ENCODE measurements at places on chromosomes 2 and 18.

DNA sequence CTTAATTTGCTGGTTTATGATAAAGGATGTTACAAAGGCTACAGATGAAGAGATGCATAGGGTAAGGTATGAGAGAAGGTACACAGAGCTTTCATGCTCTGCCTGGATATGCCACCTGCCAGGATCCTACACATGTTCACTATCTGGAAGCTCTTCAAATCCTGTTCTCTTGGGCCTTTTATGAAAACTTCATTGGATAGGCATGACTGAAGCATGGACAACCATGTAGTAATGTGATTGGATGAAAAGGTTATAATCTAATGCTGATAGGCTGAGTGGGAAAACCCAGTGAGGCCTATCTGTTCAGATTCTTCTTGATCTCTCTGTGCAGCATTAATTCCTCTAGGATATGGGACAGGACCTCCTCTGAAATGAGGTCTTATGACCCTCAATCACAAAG is 26.8 kb downstream of the HNMT start:
- no peak for DNase-seq

DNA sequence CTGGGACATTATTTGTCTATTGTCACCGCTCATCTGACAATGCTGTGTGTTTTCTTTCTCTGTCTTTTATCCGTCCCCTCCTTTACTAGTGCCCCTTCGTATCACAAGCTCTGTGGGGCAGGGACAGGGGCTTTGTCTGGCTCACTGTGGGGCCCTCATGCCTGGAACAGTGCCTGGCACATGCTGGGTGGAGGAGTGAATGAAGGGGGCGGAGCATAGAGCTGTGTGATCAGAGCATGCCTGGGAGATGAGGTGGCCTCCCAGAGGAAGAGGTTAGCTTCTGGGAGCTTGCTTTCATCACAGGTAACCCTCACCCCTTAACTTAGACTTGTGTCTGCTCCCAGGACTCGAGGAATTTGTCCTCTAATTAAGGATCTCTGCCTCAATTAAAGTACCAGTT is 16.4 kb downstream of the MTCL1 start:
- no peak for DNase-seq

DNA sequence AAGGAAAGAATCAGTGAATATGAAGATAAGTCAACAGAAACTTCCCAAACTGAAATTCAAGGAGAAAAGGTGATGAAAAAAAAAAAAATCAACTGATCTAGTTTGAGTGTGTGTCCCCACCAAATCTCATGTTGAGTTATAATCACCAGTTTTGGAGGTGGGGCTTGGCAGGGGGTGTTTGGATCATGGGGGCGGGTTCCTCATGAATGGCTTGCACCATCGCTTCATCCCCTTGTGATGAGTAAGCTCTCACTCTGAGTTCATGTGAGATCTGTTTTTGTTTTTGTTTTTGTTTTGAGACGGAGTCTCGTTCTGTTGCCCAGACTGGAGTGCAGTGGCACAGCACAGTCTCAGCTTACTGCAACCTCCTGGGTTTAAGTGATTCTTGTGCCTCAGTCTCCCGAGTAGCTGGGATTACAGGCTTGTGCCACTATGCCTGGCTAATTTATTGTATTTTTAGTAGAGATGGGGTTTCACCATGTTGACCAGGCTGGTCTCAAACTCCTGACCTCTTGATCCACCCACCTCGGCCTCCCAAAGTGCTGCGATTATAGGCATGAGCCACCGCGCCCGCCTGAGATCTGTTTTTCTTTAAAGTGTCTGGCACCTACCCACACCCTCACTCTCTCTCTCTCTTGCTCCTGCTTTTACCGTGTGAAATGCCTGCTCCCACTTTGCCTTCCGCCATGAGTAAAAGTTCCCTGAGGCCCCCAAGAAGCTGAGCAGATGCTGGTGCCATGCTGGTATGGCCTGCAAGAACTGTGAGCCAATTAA is 4.0 kb upstream of the SLC66A2 start:
- no peak for DNase-seq

- no peak for DNase-seq
These were observed 802.1 kb upstream of the FAM98A start for GRCh38 chr2:34401186-34401585.

DNA sequence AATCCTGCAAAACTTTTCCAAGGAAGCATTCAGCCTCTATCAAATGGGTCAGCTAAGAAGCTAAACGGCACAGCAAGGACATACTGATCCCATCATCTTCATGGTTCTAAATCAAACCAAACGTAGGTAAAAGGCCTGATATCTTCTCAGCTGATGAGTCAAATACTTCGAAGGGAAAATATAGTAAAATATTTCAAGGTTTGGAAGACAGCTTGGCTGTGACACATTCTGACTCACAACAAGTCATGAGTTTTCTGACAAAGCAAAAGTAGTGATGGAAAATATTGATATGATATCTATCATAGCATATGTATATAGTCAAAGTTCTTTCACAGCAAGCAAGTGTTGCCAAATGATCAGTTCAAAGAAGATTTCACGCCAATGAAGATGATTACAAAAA is 31.5 kb downstream of the DOCK10 start:
- no peak for DNase-seq

DNA sequence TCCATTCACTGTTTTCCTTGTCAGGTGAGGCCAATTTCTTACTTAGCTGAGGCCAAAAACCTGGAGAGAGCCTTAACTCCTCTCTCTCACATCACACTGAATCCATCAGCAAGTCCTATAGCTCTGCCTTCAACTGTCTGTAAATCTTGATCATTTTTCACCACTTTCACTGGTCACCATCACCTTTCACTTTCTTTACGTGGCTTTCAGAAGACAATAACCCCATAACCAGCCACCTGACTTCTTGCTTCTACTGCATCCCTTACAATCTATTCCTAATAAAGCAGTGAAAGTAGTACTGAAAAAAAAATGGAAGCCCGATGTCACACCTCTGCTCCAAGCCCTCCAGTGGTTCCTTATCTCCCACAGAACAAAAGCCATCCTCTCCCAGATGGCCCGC is 7.7 kb downstream of the LOXL3 start:
- DNase-seq, result no peak

GRCh38 chr2:151544449-151544848 is 134.7 kb downstream of the RIF1 start:
- DNase-seq, result no peak

DNA sequence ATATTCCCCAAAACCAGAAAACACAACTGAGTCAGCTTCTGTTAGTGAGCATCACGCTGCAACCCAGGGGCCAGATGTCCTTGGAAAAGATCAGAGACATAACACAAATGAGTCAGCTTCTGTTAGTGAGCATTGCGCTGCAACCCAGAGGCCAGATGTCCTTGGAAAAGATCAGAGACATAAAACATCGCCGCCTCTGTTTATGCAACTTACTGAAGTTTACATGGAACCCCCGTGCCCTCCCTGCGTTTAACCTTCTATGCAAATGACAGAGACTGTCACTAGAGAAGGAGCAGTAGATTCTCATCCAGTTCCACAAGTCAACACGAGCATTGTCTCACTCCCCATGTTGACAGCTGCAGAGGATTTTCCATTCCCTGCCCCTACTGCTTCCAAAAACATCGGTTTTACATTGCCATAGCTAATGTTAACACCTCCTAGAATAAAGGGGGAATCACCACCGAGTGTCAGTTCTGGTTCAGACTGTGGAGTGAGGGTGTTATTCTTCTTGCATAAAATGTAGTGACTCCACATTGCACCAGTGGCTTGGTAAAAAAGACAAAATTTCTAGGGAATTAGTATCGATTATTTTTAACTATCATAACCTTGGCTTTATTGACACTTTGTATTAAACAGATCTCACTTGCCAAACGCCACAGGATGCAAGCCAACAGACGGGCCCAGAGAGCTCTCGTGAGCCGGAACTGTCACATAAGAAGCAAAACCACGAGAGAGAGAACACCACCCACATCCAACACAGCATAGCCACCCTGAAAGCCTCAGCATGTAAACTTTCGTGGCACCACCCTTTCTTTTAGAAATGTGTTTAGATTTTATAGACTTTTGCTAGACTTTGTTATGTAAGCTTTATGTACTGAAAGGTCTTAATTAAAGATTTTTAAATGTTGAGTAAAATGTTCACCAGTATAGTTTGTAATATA is 87.7 kb downstream of the SH3YL1 start:
- DNase-seq, result no peak

DNA sequence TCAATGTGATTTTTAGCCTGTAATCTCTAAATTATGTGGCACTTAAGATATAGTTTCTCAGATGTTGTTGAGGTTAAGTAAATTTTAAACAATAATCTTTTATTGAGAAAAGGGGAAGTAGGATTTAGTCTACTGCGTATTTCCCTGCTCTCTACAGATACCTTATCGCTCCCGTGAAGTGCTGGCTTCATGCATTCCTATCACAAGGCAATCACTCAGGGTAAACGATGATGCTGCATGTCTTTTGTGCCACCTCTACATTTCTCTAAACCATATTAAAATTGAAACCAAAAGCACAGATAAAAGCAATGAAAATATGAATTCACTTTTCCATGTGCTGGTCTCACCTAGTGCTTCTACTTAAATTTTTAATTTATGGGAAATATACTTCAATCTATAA is 14.4 kb upstream of the RPE start:
- DNase-seq, result no peak

- no peak for DNase-seq
These were observed 103.6 kb downstream of the TRIP12 start for GRCh38 chr2:229818230-229818629.
